ENCODE measurements at places on chromosomes 2 and 18. TPM values are rescaled to one million over a fixed set of nuclear protein-coding genes. Genes with fewer than 3 reads are reported as not detected.

The TTR gene
- 510 TPM for polyA plus RNA-seq

The COL3A1 gene
- not detected for polyA plus RNA-seq

The ATOH8 gene
- polyA plus RNA-seq = 0.22 TPM

The SIX2 gene
- polyA plus RNA-seq = not detected

The CIAO1 gene
- 109 TPM for polyA plus RNA-seq

The LRP1B gene
- not detected for polyA plus RNA-seq

The LIPG gene
- polyA plus RNA-seq = 0.96 TPM

The PDE11A gene
- polyA plus RNA-seq = 1.3 TPM

The UPP2 gene
- 0.28 TPM for polyA plus RNA-seq

The TBR1 gene
- polyA plus RNA-seq = 0.03 TPM

The ALKAL2 gene
- polyA plus RNA-seq = 2.9 TPM

The ADAM23 gene
- not detected for polyA plus RNA-seq

The STEAP3 gene
- polyA plus RNA-seq = 10.2 TPM

The NLRC4 gene
- 0.29 TPM for polyA plus RNA-seq

The PIEZO2 gene
- 15.2 TPM for polyA plus RNA-seq

The CSRNP3 gene
- not detected for polyA plus RNA-seq

The CHRNG gene
- not detected for polyA plus RNA-seq

The CDCA7 gene
- 38.4 TPM for polyA plus RNA-seq

The TNS1 gene
- polyA plus RNA-seq = 127 TPM

All from HepG2 (cell line).